ENCODE measurements at places on chromosomes 3 and 15.

- DNase-seq, result no peak
Observed at GRCh38 chr3:47964740-47965139, 51.5 kb downstream of the MAP4 start.

DNA sequence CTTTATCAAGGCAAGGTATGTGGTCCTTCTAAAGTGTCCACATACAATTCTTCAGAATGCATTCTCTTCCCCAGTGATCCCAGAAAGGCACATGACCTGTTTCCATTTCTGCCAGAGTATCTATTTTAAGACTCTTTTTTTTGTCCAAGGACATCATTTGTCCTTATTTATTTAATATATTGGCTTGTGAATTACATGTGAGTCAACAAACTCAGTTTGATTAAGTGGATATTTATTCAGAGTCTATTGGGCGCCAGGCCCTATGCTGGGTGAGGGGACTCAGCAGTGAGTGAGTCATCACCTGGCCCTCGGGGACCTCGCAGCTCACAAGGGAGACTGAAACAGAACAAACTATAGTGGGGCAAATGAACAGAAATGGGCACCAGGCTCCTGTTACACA, 136.8 kb downstream of the SNRK start:
- DNase-seq, result no peak

DNA sequence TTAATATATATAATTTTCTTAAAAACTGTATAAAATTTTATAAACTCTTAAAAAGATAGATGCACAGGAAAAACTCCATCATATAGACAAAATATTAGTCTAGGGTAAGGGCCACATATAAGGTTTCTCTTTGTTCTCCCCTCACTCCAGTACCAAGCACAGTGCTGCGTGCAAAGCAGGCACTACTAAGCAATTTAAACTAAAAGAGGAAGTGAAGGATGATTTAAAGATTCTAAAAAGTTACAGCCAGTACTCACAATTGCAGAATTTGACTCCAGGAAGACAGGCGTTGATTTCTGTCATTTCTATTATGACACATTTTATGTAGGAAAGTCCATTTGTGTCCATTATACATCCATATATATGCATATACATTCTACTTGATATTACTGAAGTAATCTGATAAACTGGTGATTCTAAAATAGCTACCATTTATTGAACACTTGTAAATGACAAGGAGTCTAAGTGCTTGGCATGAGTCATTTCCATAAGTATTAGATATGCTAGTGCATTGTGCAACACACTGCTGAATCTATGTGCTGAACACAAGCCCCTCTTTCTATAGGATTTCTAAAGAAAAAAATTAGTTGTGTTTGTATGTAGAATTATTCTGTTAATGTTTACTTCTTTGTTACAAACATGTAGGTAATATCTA, 785.5 kb upstream of the ARRDC4 start:
- no peak for DNase-seq

GRCh38 chr3:122219242-122219872, 35.9 kb downstream of the CASR start:
- DNase-seq, result no peak

DNA sequence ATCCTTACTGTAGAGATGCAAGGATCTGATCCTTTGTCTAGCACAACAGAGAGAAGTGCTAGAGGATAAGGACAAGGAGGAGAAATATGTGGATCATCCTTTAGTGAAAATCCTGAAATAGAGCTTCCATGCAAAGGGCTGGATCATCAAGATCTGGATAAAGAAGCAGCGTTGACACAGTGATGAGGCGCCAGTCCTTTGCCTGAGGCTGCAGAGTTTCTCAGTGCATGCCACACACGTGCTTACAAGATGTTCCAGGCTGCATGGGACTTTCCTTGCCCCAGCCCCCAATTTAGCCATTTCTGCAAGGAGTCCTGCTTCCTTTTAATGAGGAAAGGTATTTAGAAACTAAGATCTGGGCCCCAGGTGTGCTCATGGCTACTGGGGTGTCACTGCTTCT, 7.2 kb upstream of the ABTB1 start:
- peak; percentile 26 for DNase-seq

DNA sequence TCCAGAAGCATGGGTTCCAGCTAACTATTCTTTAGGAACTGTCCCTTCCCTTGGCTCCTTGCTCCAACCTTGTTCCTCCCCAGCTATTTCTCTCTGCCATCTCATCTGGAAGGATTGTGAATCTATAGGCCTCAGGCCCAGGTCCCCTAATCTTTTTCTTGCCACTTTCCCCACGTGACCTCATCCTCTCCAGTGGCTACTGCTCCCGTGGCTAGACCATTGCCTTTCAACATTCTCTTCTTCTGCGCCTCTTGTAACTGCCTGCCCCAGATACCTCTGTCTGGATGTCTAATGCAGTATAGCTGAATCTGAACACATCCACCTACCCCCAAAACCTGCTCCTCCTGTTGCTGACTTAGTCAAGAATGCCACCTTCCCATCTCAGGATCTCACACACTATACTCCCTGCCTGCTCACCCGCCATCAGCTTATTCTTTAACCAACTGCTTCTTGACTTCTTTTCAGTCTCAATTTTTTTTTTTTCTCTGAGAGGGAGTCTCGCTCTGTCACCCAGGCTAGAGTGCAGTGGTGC, 5.2 kb downstream of the GPX1 start:
- DNase-seq, result no peak

DNA sequence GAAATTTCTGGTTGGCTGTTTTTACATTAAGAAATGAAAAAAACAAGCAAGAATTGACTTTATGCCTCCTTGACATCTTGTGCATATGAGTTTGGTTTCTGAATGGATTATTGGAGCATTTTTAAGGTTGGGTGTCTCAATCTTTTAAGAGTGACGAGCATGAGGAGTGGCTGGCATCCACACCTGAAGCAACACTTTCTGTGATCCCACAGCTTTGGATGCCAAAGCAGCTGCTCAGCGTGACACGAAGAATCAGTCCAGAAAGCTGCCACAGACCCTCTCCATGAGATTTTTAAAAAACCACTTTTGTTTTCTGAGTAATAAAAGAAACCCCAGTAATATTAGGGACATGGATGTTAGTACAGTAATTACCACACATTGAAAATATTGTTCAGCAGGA, 154.5 kb downstream of the KLF13 start:
- DNase-seq, result no peak

- DNase-seq, result no peak
Observed at GRCh38 chr15:31399544-31400171, 73.0 kb downstream of the KLF13 start.

DNA sequence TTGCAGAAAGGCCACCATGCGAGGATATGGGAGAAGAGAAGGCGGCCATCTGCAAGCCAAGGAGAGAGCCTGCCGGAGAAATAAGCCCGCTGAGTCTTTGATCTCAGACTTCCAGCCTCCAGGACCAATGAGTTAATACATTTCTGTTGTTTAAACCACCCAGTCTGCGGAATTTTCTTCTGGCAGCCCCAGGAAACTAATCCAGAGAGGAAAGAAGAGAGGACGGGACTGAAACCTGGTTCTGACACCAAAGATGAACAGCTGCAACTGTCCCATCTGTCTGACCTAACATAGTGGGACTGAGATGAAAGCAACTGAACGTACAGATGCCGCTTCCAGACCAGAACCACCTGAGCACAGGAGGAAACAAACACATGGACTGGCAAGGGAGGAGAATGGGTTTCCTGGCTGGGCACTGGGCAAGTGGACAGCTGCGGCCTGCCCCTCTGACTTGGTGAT, 32.3 kb downstream of the VGLL4 start:
- DNase-seq, result no peak

- DNase-seq, result no peak
Observed at GRCh38 chr3:157752956-157753786, 250.0 kb upstream of the VEPH1 start.

- DNase-seq, result peak; percentile 76
Observed at GRCh38 chr3:55484801-55485791, 2.0 kb downstream of the WNT5A start.

DNA sequence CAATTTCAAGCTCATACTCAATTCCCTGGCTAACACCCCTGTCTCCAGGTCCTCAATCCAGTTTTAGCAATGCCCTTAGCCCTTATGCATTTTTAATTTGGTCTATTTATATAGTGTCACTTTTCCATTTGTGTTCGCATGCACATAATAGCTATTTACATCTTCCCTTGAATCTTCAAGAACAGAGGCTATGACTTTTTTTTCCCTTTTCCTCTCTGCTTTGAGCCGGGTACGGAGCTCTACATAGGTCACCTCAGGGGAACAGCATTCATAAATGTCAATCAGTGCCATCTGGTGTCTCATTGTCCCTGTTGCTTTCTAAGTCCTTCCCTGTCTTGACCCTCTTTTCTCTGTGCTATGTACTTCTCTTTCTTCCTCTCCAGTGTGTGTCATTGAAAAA, 26.5 kb upstream of the ACTC1 start:
- no peak for DNase-seq

GRCh38 chr3:162507397-162507796, 1010.8 kb downstream of the OTOL1 start:
- DNase-seq, result no peak

DNA sequence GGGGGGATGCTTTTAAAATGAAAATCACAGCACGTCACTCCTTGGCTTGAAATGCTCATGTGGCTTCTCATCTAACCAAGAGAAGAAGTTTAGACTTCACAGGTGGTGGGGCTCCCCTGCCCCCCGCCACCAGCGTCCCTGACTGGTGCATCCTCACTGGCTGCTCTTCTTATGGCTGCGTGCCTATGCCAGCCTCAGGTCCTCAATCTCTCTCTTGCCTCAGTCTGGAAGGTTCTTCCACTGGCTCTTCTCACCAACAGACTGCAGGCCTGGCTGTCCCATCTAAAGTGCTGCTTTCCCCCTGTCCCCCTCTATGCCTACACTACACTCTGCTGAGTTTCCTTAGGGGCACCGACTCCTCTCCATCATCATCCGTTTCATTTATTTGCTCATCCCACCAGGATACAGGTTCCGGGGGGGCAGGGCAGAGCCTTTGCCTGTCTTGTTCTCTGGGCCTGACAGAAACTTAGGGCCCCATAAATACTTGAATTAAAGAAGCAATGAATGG, 20.6 kb downstream of the ABTB1 start:
- no peak for DNase-seq

GRCh38 chr3:76624164-76624563, 415.7 kb upstream of the ROBO2 start:
- no peak for DNase-seq

DNA sequence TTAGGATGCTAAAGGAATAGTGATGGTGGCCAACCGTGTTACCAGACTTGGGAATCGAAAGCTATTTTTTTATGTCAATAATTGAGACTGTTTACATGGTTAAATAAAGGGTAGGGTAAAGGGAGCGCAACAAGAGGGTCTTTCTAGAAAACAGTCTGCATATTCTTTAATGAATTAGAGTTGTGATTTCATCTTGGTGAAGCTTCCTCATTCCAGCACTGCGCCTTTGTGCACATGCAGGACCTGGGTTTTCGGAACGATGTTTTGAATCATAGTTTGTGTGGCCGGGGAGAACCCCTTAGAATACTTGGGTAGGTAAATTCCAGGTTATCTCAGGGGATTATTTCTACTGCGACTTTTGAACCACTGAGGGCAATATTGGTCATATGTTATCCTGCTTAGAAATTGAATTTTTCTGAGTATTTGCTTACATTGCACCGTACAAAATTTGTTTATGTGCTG, 1.3 kb downstream of the PIK3CA start:
- no peak for DNase-seq

DNA sequence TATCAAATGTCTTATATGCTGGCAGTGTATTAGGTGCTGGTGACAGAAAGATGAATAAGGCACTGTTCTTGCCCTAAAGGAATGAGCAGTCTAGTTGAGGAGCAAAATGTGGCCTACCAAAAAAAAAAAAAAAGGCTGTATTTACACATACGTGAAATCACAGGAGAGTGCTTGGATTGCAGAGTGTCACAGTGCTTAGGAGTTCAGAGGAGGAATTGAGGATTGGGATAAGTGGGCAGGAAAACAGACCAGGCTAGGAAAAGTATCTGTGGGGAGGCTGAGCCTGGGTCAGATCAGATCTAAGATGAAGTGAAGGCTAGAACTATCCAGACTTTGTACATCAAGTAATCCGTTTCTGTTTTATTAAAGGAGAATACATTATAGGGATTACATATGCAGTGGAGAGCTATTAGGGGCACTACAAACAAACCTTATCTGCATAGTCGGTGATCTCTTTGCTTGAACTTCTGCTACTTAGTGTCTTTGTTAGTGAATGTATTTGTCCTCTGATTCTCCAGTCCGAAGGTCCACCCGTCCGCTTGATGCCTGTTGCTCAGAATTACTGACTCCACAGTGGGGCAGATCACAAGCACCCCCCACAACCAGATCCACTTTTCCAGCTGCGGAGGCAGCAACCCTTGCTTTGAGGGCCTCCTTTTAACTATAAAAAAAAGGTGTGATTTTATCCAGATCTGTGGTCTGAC, 80.0 kb downstream of the FNDC3B start:
- DNase-seq, result no peak

DNA sequence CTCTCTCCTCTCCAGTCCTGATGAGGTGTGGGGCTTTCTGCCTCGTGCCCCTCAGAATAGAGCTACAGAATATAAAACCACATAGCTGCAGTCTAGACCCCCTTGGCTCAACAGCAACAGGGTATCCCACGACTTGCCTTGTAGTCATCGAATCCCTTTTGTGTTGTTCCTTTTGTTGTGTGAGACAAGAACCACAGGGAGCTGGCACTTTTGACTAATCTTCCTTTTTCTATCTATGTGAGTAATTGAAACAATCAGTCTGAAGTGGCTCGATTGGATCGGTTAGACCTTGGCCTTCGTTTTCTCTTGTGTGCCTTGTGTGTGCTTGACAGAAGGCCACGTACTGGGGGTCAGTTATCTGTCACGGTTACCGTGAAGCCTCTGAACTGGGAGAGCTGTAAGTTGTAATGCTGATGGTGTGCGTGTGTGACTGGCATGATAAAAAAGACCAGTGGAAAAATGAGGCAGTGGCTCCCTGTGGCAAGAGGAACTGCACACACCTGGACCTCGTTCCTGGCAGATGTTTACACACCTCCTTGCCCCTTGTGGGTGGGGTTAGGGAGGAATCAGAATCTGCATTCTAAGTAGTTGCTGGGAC, 23.2 kb upstream of the IQCF6 start:
- no peak for DNase-seq

GRCh38 chr15:29812384-29812694, 9.9 kb downstream of the TJP1 start:
- no peak for DNase-seq

DNA sequence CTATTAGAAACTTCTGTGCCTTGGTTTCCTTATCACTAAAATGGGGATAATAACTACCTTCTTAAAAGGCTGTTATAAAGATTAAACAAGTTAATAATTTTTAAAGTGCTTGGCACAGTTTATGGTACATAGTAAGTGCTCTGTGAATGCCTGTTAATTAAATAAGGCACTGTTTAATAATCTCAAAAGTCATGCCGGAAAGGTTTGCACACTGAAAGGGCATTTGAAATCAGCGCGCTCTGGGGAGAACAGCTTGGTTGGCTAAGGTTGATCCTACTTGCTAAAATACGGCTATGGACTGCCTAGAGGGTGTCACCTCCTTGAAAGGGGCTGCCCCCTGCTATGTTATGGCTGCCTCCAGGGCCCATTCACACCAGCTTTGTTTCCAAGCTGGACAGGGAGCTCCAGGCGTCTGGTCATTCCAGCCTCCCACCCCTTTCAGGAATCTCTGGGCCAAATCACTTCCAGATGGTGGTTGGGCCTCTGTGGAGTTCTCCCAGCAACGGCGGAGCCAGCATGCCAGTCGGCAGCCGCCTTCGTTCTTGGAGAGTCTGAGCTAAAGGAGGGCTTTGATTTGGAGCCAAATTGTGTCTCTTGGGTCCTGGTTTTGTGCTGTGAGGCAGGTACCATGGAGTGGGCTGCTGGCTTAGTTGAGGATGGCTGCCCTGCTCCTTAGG, 5.9 kb downstream of the FLNB start:
- peak; percentile 49 for DNase-seq

GRCh38 chr3:139687431-139687830, 9.7 kb upstream of the NMNAT3 start:
- no peak for DNase-seq

GRCh38 chr3:3998140-3998922, 199.1 kb downstream of the LRRN1 start:
- DNase-seq, result no peak

Measured in dorsolateral prefrontal cortex (tissue), 122 donors.